ENCODE measurements at places on chromosomes 16 and 17.
A peak's percentile ranks its signal among the peaks of the same experiment; 100 is the strongest.

DNA sequence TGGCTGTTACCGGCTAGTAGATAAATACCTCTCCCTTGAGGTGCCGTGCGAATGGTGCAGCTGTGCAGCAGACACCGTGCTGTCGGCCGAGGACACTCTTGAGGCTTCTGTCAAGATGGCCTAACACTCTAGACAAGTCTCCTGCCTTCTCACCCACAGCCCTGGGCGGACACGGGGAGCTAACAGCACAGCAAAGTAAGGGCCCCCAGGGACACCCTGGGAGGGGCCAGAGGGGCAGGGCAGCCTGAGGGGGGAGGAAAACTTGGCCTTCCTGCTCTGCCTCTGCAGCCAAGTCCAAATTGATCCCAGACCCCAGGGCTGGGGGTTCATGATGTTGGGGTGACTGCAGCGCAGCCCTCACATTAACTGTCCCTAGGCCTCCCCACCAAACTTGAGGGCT lies 210.2 kb downstream of the RPTOR start:
- no peak for DNase-seq

- DNase-seq = peak; percentile 84
These were observed 270.2 kb upstream of the CPHXL start for GRCh38 chr16:75996491-75996890.

GRCh38 chr17:76261421-76262215 lies 3.5 kb upstream of the UBALD2 start:
- no peak for DNase-seq

DNA sequence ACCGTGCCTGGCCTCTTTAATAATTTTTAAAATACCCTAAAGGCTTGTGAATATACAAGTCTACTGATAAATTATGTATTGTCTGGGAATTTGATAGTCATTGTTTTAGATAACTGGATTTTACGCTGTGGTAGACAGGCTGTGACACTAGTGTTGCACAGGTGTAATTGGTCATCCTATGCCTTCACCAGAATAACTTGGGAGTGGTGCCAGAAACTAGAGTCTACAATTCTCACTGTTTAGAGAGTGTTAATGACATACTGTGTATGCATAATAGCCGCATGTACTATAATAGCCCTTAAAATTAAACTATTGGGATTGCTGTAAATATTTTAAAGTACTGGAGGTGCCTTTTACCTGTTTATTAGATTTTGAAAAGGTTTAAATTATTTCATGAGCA lies 11.4 kb downstream of the CNEP1R1 start:
- no peak for DNase-seq

DNA sequence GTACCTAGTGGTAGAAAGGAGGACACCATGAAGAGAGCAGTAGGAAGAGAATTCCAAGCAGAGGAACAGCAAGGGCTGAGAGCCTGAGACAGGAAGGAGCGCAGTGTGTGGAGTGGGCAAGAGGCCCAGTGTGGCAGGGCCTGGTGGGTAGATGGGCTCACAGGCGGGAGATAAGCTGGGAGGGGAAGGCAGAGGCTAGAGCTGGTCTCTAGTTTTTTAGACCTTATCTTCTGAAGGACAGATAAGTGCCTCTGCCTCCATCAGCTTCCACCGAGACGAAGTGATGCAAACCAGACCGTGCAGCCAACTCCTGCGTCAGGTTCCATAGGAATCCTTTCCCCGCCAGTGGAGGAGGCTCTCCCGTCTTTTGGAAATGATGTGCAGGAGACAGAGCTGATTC lies 33.6 kb downstream of the CDH1 start:
- no peak for DNase-seq

GRCh38 chr17:4607773-4608187 lies 23.5 kb downstream of the SMTNL2 start:
- no peak for DNase-seq

GRCh38 chr16:68659412-68660358 lies 14.6 kb downstream of the CDH3 start:
- no peak for DNase-seq

GRCh38 chr16:2194852-2195321 lies 1.5 kb downstream of the CASKIN1 start:
- DNase-seq = peak; percentile 88

GRCh38 chr17:45200701-45201100 lies 21.0 kb upstream of the FMNL1 start:
- DNase-seq = no peak

DNA sequence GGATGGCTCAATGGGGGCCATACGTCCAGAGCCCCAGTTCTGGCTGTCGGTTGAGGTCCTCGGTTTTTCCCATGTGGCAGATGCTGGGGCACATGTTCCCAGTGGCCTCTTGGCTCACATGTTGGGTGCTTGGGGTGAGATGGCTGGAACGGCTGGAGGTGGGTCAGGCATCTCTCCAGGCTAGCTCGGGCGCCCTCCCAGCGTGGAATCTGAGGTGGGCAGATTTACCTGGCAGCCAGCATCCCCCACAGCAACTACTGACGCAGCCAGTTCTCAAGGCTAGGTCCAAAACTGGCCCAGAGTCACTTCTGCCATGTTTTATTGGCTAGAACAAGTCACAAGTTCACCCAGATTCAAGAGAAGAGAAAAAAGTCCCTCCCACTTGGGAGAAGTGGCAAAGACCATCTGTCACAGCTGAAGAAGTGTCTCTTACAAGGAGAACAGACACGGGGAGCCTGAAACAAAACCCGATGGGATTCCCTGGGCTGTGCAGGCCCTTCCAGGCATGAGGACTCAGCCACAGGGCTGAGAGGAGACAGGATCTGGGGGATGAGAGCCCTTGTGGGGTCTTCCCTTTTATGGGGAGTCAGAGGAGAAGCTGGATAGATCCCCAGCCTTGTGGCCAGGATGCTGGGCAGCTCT lies 15.2 kb downstream of the ACE start:
- no peak for DNase-seq

GRCh38 chr16:78705694-78706093 lies 606.2 kb downstream of the WWOX start:
- no peak for DNase-seq

GRCh38 chr17:11898526-11899235 lies 98.6 kb downstream of the ZNF18 start:
- no peak for DNase-seq

DNA sequence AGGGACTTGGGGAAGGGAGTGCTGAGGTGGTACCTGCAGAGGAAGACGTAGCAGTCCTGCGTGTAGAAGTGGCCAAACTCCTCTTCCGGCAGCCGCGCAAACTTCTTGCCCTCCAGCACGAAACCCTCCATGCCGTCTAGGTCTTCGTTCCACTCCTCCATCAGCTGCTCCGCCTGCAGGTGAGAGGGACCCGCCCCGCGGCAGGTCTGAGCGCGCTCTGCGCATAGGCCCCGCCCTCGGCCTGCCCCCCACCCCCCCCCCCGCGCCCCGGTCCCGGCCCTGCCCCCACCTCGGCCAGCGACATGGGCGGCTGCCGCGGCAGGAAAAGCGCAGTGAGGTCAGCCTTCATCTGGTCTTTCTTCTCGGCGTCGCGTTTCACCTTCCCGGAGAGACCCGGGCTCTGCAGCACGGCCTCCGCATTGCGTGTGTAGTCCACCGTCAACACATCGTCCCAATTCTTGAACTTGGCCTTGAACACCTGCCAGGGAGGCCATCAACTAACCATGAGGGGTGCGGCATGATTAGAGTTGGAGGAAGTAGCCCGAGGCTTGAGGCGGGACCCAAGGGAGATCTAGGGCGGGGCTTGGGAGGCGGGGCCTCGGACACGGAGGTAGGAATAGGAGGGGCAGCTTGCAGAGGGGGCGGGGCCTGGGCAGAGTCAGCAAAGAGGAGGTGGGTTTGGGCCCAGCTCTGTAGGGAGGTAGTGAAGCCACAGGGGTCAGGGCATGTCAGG lies 11.5 kb downstream of the FLII start:
- DNase-seq = no peak

DNA sequence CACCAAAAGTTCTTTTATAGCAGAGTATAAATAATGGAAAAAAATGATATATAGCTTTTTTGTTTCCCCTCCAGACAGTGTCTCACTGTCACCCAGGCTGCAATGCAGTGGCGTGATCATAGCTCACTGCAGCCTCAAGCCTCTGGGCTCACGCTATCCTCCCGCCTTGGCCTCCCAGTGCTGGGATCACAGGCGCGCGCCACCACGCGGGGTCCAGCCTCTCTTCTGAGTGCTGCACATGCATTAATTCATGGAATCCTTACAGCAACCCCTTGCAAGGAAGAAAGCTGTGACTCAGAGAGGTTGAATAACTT lies 18.0 kb upstream of the ZNF629 start:
- no peak for DNase-seq

GRCh38 chr17:6780886-6781285 lies 4.9 kb downstream of the FBXO39 start:
- DNase-seq = no peak

DNA sequence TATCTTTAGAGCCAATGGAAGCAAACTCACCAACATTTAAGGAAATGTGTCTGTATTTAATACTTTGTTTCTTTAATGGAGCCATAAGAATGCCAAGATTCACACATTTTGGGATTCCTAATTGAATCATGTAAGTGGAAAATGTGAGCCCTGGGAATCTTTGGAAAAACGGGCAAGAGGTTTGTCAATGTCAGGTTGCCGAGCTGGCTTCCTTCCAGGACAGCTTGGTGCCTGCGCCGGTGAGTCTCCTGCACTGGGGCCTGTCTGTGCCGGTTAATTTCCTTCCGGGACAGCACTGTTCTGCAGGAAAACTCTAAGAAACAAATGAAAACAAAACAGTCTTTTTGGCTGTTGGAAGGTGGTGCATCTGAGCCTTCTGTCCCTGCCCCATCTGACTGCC lies 210.6 kb downstream of the HAPSTR1 start:
- DNase-seq = no peak

DNA sequence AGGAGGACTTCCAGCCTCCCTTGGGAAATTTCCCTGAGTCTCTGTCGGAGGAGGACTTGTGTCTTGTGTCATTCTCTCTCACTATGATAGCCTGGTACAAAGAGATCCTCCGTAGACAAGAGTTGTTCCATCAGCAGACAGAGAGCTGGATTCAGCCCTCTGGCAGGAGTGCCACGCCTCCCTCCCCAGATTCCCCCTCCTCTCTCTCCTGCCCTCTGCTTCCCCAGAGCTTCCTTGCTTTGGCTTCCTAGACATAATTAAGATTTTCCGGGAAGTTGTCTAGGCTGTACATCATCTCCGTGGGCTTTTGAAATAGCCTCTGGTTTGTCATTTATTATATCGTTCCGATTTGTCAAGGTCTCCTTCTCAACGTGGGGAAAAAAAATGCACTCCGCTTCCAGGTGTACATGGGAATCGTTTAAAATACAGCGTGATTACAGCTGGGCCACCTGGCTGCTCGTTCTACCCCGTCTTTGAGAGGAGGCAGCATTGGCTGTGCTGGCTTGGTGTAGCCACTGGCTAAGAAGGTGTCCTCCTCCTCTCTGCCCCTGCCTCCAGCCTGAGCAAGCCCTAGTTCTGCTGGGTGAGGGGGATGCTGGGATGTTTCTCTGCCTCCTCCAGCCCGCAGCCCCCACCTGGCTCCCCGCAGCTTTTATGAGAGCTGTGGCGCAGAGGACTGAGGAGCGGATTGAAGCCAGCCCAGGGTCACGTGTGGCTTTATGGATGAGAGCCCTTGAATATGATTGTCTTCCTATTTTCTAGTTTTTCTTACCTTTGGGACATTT lies 282.5 kb downstream of the SNX29 start:
- DNase-seq = no peak

DNA sequence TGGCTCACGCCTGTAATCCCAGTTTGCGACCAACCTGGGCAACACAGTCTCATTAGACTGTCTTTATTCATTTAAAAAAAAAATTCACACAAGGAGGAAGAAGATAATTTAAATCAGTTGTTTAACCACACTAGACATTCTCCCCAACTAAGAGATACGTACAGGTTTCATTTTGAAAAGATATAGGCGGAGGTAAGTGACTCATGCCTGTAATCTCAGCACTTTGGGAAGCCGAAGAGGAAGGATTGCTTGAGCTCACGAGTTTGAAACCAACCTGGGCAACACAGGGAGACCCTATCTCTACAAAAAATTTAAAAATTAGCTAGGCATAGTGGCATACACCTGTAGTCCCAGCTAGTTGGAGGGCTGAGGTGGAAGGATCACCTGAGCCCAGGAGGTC lies 5.3 kb downstream of the CMTM4 start:
- no peak for DNase-seq

DNA sequence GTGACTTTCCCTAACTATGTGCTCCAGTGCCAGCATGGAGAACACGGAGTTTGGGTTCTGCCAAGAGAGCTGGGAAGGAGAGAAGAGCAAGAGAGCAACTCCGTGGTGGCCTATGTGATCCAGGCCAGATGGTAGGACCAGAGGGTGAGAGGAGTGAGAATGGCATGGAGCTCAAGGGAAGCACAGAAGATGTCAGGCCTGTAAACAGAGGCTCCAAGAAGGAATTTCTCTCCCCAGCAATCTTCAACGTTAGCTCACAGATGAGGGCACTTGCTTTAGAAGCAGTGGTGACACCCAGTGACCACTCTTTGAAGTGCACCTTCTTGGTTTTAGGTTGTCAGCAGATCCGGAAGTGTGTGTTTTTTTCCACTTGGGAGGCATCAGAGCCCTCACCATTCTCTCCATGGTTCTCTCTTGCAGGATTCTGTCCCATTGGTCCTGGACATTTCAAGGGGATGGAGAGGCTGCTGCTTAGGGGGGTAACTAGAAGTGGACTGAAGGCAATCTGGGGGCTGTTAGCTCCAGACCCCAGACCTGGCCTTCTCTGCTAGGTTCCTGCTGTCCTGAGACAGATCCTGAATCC lies 18.1 kb upstream of the TMEM98 start:
- DNase-seq = peak; percentile 76

DNA sequence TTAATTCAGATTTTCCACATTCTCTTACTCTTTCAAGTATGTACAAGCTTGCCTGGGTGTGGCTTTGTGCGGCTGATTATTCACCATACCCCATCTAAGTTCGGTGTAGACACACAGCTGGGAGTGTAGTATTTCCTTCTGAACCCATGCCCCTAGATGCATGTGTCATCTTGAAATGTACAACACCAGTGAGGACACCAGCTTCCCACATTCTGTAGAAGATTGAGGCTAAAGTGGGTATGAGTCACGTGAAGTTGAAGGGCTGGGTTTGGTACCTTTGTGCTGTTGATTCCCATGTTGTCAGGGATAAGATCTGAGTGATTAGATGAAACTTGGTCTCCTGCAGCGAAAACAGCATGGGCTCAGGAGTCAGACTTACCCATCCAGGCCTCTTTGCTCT lies 14.6 kb upstream of the DHX8 start:
- DNase-seq = no peak

GRCh38 chr17:73987395-73987794 lies 216.1 kb upstream of the RPL38 start:
- DNase-seq = no peak

DNA sequence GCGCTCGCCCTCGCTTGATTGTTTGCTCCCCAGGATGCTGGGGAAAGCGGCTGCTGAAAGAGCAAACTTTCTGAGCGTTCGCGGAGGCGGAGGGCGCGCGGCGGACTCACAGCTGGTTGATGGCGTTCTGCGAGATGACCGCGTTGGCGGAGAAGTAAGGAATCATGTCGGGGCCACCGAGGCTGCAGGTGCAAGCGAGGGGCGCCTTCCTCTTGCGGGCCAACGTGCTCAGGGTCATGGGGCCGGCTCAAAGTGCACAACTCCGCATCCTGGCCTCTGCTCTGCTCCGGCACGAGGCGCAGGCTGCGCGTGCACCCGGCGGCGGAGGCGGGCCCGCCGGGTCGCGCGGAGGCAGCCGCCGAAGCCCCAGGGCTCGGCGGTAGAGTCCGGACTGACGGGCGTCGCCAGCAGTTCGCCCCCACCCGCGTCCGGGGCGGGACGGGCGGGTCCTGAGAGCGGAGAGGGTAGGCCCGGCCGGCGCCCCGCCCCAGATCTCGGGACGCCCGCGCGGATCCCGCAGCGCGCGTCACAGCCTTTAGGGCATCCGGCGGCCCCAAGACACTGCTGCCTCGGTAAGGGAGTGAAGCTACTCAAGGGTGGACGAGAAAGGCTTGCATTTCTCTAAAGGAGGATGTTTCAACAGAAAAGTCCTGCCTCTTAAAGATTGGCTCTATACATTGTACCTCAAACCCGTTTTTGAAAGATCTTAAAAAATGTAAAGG lies 138.5 kb upstream of the CORO6 start:
- peak; percentile 54 for DNase-seq
